NCI-H1105 treated with DMSO at 0.1 percent for 48 hours (cell line): ENCODE measurements at places on chromosomes 11 and 22.

DNA sequence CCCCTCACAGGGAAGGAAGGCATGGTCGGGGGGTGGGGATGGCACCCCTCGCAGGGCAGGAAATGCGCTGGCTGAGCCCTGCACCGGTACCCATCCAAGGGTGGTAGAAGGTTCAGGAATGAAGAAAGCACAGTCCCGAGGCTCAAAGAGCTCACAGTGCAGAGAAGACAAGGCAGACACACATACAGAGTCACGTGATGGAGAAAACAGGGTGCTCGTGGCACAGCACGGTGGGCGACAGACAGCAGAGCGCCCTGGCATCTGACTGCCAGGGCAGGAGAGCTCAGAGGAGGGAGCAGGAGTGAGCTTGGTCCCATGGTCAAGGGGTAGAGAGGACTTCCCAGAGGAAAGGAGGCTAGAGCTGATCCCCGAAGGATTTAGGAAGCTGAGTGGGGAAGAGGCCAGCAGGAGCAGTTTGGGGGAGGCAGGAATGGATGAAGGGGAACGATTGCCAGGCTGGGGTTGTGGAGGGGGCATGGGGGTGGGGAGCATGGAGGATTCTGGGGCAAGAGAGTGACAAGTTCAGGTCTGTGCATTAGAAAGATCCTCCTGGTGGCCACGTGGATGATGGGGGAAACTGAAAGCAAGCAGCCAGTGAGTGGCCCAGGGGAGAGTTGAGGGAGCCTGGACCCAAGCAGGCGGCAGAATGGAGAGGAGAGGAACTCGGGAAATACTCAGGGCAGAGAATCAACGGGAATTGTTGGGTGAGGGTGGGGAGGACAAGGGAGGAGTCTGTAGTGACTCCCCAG, 43.9 kb downstream of the PDE2A start:
- DNase-seq: no peak

DNA sequence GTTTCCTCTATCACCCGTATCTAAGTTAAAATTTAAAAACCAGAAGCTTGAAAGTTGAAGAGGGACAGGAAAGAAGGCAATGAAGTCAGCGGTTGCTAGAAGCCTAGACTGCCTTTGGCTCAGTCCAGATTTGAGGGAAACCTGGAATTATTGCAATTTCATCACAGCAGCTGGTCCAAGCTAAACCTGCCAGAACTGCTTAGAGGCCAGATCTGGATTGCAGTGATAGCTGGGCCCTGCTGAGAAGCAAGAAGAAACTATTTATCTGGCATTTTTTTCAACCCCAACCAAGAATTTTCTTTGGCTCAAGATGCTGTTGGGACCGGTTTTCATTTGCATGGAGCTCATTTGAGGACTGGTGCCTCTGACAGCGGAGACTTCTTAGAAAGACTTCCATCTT, 121.5 kb upstream of the TEAD1 start:
- no peak for DNase-seq

DNA sequence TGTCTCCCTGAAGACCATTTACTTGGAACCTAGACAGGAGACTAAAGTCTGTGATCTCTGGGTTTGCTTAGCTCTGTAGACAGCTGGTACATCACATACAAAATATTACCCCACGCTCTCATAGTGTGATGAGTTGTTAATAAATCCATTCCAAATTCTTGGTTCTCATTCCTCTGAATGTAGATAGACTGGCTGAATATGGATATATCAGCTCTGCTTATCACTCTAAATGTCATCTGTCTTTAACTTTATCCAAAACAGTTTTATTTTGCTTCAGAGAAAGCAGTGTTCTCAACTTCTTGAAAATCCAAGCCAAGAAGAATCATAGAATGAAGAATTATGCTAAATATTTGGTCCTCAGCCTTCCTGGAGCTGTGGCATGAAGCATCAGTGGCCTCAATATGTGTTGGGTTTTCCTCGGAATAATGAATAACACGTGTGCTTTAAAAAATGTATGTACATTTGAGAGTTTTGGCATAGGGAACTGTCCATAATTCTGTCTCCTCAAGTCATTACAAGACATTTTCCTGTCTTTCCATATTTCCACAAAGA, 10.5 kb upstream of the LDLRAD3 start:
- DNase-seq: no peak

- no peak for DNase-seq
Measured at GRCh38 chr11:107271425-107271824, 186.2 kb downstream of the CWF19L2 start.

DNA sequence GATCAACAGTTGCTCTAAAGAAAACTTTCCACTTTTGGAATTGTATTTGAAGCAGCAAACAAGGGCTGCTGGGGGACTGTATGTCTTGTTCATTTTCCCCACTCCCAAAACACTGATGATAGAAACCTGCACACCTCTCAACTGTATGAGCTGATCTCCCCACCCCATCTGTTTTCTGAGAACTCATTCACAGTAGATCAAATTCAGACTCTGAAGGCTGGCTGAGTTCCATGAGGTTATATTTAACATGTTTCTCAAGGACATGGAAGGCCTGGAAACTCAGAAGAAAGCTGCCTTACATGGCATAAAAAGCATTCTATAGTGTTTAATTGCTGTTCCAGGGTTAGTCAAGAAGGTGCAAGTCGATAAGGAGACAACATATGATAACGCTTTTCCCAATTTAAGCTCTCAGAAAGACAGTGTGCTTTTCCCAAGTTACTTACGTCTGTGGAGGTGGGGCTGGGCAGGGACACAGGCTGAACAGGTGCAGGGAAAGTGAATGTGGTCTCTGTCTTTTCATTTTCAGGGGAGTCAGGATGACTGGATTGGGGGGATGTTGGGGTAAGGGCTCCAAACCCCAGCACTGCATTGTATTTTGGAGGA, 23.0 kb downstream of the LARGE2 start:
- no peak for DNase-seq

DNA sequence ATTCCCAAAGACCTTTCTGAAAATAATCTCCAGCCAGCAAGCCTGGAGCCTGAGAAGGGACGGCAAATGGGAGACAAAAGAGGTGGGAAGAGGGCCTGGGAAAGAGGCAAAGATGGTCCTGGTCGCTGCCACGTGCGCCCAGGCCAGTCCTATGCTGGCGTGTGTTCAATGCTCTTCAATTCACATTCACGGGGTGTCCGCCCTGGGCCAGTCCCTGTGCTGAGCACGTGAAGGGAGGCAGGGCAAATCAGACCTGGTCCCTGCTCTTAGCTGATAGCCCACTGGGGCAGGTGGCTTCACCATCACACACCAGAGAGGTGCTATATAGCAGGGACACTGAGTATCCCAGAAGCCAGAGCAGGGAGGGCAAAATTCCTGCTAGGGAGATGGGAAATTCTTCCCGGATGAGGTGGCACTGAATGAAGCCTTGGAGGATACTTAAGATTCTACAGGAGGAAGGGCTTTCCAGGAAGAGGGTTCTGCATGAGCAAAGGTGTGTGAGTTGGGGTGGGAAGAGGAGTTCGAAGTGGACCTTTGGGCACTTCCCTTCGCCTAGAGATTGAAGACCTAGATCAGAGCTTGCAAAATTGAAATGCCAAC, 148.2 kb downstream of the CHST1 start:
- DNase-seq: no peak

DNA sequence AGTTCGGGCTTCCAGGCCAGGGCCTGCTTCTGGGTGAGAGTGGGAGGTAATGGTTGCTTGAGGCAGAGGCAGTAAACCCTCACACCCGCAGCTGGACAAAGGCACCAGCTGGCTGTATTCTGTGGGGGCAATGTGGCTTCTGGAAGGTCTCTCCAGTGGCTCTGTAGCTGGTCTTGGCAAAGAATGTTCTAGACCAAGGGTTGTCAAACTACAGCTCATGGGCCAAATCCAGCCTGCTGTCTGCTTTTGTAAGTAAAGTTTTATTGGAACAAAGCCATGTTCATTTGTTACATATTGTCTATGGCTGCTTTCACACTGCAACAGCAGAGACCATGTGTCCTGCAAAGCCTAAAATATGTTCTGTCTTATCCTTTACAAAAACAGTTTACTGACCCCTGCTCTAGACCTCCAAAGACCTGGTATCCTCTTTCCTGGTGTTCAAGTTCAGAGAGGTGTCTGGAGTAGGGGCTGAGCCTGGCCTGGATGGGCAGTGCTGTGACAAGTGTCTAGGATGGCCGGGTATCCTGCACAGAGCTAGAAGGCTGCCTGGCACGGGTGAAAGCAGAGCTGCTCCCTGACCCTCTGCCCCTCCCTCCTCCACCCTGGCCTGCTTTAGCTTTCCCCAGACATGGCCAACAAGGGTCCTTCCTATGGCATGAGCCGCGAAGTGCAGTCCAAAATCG, 3.4 kb downstream of the TAGLN start:
- DNase-seq: no peak

DNA sequence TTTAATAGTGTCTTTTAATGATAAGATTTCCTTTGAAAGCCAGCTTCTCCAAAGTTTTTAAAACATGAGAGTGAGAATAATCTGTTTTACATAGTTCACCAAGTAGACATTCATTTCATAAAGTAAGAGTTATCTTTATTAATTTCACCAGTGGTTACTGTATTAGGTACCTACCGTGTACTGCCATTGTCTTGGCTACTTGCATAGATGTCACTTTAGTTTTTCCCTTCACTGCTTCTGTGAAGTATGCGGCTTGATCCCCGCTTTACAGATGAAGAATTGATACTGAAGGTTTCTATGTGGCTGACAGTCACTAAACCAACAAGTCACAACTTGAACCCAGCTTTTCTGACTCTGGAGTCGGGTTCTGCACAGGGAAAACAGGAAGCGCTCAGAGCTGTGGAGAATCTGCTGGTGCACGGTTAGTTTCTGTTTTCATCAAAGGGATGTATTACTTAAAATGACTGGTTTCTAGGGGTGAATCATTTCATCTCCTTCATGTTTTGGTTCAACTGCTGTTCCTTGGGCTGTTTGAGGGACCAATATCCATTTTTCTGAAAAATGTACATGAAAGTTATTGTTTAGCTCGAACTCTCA, 39.3 kb upstream of the MYO18B start:
- DNase-seq: no peak

- no peak for DNase-seq
Measured at GRCh38 chr11:1669546-1670218, 27.3 kb upstream of the KRTAP5-6 start.

DNA sequence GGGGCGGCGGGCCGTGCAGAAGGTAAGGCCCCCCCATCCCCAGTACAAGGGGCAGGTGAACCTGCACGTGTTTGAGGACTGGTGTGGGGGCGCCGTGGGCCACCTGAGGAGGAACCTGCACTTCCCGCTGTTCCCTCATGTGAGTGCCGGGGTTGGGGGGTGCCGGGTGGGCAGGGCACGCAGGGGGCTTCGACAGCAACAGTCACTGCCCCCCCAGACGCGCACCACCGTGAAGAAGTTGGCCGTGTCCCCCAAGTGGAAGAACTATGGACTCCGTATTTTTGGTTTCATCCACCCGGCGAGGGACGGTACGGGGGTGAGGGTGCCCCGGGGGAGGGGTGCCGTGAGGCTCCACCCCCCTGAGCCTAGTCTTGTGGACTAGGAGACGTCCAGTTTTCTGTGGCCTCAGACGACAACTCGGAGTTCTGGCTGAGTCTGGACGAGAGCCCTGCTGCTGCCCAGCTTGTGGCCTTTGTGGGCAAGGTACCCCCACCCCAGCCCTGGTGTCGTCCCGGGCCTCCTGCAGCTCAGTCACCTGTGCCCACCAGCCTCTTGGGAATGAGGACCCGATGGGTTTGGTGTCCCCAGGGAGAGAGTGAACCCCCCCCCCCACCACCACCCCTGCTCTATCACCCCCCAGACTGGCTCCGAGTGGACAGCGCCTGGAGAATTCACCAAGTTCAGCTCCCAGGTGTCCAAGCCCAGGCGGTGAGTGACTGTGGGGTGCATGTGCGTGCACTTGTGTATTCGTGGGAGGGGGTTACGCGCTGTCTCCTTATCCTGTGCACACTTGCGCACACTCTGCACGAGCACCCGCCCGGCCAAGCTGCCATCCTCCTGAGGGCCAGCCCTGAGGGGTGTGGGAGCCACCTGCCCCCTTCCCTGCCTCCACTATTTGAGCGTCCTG, 3.8 kb downstream of the B4GALNT4 start:
- no peak for DNase-seq

DNA sequence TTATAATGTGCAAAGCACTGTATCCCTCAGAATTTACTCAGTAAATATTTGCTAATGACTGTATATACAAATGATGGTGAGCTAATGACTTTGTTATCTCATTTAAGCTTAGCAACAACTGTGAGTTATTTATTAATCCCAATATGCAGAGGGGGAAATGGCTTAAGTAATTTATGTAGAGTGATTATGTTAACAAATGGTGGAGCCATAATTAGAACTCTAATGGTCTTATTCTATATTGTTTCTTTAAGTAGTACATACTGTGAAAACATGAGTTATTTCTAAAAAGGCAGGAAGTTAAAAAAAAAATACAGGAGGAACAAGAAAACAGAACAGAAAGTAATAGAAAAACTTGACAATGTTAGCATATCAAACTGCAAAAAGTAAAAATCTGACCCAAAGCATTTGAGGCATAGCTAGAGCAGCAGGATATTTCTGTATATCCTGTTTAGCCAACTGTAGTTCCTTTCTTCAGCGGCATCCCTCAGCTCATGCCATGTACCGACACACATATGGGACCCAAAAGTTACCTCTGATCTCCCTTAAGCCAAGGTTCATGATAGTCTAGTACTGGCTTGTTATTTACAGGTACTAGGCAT, 94.2 kb downstream of the FCHSD2 start:
- no peak for DNase-seq

DNA sequence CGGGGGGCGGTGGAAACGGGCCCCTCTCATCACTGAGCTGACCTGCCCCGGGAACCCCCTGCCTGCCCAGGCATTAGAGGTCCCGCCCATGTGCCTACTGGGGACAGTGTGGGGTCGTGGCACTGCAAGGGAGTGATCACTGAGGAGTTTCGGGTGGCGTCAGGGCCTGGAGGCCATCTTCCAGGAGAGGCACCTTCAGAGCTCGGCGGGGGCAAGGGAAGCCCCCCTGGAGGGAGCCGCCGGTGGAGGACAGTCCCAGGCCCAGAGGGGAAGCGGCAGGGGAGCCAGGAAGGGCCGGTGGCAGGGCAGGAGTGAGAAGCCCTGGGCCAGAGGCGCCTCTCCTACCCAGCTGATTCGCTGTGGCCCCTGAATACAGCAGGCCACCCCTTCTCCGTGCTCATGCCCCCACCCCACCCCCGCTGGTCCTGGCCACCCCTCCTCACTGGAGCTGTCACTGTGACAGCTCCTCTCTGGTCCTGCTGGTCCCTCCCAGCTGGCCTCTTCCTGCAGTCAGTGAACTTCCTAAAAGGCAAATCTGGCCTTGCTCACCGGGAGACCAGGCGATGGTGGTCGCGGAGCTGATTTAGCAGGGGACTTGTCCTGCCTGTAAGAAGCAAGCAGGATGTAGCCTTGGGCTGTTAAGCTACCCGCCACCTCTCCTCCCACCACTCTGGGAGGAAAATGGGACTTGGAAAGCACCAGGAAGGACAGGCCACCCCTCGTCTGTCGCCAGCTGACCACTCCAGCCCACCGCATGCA, 2.0 kb upstream of the MAPK11 start:
- DNase-seq: no peak

- no peak for DNase-seq
Measured at GRCh38 chr11:105328061-105328460, 188.5 kb upstream of the CARD18 start.

- DNase-seq: peak; percentile 20
Measured at GRCh38 chr11:120511820-120512738, 531 bp downstream of the GRIK4 start.

GRCh38 chr11:75330291-75330690, 21.2 kb downstream of the ARRB1 start:
- no peak for DNase-seq

GRCh38 chr11:64796047-64796756, 6.8 kb downstream of the MAP4K2 start:
- DNase-seq: no peak
